Activated T-helper 1 cell treated with anti-CD3 and anti-CD28 coated beads, Interleukin-2, amount 50 U/mL, for 16 hours (primary cell): ENCODE measurements at places on chromosomes 4 and X.

DNA sequence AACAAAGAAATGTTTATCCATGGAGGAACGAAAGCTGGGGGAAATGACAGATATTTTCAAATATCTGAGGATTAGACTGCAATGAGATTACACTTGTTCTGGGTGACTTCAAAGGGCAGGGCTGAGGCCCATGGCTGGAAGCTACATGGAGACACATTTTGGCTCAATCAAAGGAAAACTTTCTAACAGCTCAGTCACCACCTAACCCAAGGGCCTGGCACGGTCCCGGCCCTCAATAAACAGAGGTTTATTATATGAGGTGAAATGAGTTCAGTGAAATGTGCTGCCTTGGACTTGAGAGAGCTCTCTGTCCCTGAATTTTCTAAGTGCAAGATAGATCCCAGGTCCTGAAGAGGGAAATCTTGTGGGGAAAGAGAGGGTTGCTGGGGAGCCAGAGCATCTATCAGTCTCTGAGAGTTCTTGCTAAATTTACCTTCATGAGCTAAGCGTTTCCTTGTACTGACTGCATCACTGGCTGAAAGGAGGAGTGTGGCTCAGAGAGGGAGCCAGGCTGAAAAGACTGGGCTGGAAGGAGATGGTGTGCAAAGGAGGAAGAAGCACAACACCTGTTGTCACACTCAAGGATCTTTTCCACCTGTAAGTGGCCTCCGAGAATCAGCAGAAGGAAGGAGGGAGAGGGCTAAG is 2.0 kb upstream of the RIPPLY1 start:
- DNase-seq, result no peak

DNA sequence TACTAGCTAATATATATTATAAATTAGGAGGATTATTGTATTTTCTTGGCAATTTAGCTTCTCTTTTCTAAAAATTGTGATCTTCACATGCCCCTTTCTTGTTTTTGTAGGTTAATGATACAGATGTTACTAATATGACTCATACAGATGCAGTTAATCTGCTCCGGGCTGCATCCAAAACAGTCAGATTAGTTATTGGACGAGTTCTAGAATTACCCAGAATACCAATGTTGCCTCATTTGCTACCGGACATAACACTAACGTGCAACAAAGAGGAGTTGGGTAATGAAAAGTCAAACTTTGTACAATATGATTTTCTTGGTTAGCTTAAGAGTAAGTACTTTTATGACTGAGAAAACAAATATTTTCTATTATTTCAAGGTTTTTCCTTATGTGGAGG is 74.1 kb downstream of the SLC10A6 start:
- no peak for DNase-seq

- no peak for DNase-seq
Observed at GRCh38 chrX:2374086-2374485, 126.7 kb downstream of the DHRSX start.

GRCh38 chrX:31889088-31889487 is 817.2 kb upstream of the FTHL17 start:
- no peak for DNase-seq

DNA sequence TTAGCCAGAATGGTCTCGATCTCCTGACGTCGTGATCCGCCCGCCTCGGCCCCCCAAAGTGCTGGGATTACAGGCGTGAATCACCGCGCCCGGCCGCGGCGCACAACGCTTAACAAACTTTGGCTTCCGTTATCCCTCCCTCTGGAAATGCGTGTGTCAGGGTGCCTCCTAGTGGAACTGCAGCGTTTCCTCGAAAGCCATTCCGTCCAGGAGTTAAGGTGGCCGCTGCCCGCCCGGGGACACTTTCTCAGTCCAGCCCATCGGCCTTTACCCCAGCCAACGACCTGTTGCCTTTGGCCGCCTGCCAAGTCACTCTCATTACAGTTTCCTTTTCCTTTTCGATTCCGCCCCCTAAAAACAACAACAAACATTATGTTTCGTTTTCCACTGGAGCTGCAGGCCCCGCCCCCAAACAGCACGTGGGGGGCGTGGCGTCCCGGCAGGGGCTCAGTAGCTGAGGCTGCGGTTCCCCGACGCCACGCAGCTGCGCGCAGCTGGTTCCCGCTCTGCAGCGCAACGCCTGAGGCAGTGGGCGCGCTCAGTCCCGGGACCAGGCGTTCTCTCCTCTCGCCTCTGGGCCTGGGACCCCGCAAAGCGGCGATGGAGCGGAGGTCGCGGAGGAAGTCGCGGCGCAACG is at the start of gene HERC5:
Gene HERC5 (plus strand): TSS at position 450 of the 637 bp plus-strand sequence. CDS start 151 bp downstream, at position 601.
- DNase-seq, result peak; percentile 81

- no peak for DNase-seq
Observed at GRCh38 chrX:70720721-70721120, 187.8 kb downstream of the TEX11 start.

DNA sequence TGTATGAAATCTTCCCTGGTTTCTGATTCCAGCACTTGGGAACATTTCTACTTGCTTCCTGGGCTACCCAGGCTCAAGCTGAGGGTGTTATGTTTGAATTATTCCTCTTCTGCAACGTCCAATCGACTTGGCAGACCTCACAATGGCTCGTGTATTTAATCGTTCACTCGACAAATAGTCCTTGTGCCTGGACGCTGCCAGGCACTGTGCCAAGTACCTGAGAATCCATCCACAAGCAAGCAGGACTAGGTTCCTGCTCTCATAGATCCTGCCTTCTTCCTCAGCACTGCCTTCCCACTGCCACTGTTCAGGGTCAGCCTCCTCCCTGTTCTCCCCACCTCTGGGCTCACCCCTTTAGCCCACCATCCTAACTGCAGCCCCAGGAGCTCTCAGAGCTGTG is 113.3 kb downstream of the EFNB1 start:
- no peak for DNase-seq

DNA sequence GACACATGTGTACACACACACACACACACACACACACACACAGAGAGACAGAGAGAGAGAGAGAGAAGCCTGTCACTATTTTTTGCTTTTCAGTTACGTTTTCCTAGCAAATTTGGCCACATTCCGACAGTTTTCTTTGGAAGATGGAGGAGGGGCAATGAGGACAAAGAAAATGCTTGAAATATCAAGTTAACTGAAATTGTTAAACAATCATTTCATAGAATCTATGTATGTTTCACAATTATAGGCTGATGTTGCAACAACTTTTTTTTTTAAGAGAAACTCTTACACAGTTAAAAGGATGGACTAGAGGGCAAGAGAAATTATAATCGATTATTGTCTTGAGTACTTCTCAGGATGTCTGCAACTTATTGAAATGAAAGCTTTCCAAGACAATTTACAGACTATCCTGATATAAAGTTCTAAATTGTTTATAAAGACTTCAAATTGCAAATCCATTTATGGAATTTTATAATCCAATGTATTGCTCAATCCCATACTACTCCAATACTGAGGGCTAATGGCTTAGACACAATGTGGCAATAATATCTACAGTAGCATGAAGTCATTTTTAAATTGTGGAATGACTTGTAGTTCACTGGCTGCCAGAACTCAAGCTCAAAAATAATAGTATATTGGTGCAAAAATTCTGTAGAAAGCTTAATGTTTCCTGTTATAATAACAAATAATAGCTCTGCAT is 647.0 kb upstream of the PCDH7 start:
- no peak for DNase-seq

DNA sequence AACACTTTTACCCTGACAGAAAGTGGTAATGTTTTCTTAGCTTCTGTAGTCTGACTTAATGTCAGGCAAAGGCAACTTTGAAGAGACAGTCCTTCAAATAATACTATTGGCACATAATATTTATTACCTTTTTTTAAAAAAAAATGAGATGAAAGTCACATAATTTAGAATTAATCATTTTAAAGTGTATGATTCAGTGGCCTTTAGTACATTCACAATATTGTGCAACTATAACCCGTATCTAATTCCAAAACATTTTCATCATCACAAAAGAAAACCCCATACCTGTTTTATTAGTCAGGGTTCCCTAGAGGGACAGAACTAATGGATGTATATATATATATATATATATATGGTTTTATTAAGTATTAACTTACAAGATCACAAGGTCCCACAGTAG is 94.8 kb upstream of the TEX13A start:
- no peak for DNase-seq

DNA sequence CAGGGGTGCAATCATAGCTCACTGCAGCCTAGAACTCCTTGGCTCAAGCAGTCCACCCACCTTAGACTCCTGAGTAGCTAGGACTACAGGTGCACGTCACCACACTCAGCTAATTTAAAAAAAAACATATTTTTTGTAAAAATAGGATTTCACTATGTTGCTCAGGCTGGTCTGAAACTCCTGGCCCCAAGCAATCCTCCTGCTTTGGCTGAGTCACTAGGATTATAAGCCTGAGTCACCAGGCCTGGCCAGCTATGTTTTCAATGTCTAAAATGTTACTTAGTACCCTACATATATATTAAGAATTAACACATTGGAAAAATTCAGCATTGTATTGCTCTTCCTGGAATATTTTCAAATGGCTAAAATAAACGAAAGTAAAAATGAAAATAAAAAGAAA is 37.5 kb downstream of the PNPLA4 start:
- DNase-seq, result no peak

- no peak for DNase-seq
Observed at GRCh38 chrX:69388526-69388925, 115.6 kb upstream of the NALF2 start.

DNA sequence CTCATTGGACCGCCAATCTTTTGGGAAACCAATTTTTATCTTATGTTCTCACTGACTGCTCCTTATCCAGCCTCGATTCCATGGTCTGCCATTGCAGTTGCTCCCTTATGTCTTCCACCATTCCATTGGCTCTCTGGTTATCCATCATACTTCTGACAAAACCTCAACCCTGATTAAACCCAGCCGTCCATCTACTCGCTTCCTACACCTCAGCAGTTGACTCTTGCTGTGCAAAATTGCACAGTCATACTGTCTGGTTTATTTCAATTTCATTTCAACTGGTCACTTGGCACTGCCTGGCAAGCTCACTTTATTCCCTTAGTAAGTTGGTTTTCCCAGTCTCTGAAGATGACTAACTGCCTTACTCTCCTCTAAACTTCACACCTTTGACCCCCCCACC is 26.2 kb downstream of the ARL9 start:
- DNase-seq, result no peak

GRCh38 chr4:118783887-118784286 is 52.0 kb downstream of the SEC24D start:
- DNase-seq, result no peak
